ENCODE measurements at places on chromosomes 13 and 19. TPM values are rescaled to one million over a fixed set of nuclear protein-coding genes. Genes with fewer than 3 reads are reported as not detected.

CABP5 gene
- total RNA-seq, result not detected

DCLK1 gene
- 7.3 TPM for total RNA-seq

- peak; percentile 86 for DNase-seq
Observed at GRCh38 chr19:48325265-48325910, at the start of gene EMP3. TSS of gene EMP3 (plus strand) at chr19:48325552. CDS start at chr19:48326845, 1,293 bp downstream.

- no peak for DNase-seq
Observed at GRCh38 chr19:13023656-13024055, 28.4 kb downstream of the NFIX start.

DNA sequence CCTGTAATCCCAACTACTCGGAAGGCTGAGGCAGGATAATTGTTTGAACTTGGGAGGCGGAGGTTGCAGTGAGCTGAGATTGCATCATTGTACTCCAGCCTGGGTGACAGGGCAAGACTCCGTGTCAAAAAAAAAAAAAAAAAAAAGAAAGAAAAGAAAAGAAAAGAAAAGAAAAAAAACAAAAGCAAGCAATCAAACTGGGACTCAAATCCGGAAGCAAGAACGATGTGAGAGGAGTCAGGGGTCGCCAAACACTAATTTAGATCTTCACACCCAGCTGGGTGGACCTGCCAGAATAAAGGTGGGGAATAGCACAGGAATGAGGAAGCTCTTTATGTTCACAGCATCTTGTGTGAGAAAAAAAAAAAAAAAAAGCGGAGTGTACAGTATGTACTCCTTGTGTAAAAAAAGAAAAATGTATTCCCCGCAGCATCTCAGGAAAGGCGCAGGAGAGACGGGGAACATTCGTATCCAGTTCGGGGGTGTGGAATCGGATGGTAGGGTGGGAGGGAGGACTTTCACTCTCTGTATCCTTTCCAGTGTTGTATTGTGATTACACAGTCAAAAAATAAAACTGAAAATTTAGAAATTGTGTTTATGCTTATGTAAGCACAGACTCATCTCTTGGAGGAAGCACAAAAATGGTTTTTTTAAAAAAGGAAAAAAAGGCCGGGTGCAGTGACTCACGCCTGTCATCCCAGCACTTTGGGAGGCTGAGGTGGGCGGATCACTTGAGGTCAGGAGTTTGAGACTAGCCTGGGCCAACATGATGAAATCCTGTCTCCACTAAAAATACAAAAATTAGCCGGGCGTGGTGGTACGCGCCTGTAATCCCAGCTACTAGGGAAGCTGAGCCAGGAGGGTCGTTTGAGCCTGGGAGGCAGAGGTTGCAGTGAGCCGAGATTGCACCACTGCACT lies 7.6 kb downstream of the DNAJB1 start:
- DNase-seq, result peak; percentile 35

DNA sequence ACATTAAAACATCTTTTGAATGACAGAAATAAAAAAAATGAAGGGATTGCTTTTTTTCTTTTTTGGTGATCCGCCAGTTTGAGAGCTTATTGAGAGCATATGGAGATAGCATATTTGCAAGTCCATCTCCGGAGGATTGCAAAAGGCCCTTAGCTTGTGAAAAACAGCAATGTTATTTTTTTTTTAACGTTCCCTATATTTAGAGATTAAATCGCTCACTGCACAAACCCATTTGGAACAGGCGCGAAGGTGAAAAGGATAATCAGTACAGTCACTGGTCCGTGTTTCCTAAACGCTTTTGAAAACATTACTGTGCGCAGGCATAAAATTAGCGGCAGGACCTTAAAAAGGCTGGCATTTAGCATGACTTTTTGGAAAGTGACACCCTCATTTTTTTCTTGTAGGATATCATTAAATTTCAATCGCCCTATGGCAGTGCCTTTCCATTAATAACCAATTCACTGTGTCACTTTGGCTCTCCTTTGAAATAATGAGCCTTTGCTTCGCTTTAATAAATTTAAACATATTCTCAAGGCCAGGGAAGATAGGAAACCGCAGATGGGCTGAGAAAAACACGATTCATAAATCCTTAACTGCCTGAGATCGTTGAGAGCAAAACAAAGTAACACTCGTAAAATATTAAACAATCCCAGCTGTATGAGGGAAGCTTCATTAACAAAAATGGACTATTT lies 342.2 kb downstream of the DACH1 start:
- DNase-seq, result no peak

- DNase-seq, result no peak
Observed at GRCh38 chr19:39924952-39925351, 9.5 kb downstream of the FCGBP start.

DNA sequence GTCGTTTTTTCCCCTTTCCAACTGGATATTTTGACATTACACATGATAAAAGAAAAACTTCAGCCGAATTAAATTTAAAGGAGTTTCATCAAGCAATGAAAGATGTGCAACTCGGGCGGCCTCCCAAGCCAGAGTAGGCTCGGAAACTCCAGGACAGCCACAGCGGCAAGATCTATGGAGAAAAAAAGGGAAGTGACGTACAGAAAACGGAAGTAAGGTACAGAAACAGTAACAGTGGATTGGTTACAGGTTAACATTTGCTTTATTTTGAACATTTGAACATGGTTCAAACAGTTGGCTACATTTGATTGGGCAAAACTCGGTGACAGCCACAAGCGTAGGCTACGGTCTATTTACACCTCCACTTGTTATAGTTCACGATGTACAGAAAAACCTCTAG lies 30.5 kb upstream of the FAM124A start:
- no peak for DNase-seq

DNA sequence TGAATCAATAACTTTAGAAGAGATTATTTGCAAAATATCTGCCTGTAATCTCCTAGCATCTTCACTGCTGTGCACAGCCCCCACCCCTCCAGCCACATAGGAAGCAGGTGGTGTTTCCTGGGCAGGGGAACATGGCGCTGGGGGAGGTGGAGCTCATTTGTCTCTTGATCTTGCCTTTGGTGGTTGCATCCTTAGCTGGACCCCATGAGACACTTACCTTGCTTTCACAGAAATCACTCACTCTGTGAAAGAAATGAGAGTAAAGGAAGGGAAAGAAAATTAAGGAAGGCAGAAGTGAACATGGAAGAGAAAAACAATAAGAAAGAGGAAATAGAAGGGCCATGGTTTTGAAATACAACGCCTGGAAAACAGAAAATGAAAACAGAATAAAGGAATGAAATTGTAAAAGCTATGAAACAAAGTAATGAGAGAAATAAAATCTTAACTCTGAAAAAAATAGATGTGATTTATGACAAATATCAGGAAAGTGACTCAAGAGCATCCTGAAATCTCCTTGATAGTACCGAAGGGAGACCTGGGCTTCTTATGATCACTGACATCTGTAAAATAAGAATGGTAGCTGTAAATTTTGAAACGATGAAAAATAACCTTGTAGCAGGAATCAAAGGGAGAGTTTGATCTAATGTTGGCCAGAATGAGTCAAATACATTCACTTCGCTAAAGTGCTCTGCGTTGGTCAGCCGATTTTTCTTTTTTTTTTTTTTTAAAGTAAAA lies 17.2 kb upstream of the RNASEH2B start:
- DNase-seq, result peak; percentile 40

DNA sequence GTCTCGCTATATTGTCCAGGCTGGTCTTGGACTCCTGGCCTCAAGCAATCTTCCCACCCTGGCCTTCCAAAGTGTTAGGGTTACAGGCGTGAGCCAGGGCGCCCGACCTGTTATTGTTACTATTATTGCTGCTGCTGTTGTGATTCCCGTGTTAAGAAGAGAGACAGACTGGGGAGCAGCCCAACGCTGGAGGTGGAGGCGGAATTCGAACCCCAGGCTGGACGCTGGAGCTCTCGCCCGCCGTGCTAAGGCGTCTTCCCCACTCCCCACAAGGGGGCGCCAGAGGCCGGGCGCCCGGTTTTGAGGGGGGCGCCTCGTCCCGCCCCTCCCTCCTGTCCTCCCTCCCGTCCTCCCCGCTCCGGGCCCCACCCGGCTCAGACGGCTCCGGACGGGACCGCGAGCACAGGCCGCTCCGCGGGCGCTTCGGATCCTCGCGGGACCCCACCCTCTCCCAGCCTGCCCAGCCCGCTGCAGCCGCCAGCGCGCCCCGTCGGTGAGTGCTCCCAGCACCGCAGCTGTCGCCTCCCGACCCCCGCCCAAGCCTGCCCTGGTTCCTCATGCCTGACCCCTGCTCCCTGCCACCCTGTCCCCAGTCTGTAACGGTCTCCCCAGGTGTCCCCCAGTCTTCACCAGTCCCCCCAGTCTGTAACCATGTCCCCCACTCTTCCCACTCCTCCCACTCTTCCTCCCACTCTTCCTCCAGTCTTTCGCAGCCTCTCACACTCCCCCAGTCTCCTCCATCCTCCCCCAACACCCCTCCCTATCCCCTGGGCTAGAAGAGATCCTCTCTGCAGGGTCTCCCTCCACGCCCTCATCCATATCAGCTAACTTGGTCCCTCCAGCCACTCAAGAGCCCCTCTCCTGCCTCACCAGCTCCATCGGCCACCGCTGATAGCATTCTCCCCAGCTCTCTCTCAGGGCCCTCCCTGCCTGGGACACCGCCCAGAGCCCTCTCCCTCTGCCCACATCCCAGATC lies at the start of gene EHD2:
EHD2 (plus strand) TSS at position 377 of the 976 bp plus-strand sequence. CDS start 3,191 bp downstream, outside the sequence.
- DNase-seq, result peak; percentile 50
